ENCODE measurements at places on chromosomes 5 and 9. TPM values are rescaled to one million over a fixed set of nuclear protein-coding genes. Genes with fewer than 3 reads are reported as not detected.

Gene COL5A1
- 18.5 TPM for total RNA-seq

Gene CTSV
- 107 TPM for total RNA-seq

Gene ABLIM3
- 5.6 TPM for total RNA-seq

Gene ITGA2
- total RNA-seq, result 1.0 TPM

Gene HMCN2
- total RNA-seq, result 10.2 TPM

Gene SPATA31C1
- 13.5 TPM for total RNA-seq

Gene SLC25A48
- 0.71 TPM for total RNA-seq

Gene GDA
- 1.7 TPM for total RNA-seq

Gene PANK3
- 44.9 TPM for total RNA-seq

Gene SUSD3
- total RNA-seq, result 537 TPM

Gene CNTLN
- total RNA-seq, result 19.9 TPM

Gene PHF19
- 41.7 TPM for total RNA-seq

Gene PDZD2
- total RNA-seq, result 89.1 TPM

Gene CD180
- total RNA-seq, result 0.37 TPM

Gene PCDHGA5
- 9.4 TPM for total RNA-seq

Gene HSD17B4
- total RNA-seq, result 66.1 TPM

Gene HAVCR2
- total RNA-seq, result 3.2 TPM

Gene PJA2
- 105 TPM for total RNA-seq

Gene SPATA6L
- total RNA-seq, result 27.5 TPM

Gene MAP1B
- total RNA-seq, result 584 TPM

Gene STOM
- 53.6 TPM for total RNA-seq

Gene SMIM33
- not detected for total RNA-seq

Gene IL11RA
- total RNA-seq, result 58.0 TPM

Gene FCN2
- total RNA-seq, result 0.43 TPM

Gene RGS7BP
- 3.1 TPM for total RNA-seq

Gene THBS4
- 14.1 TPM for total RNA-seq

Gene SCGB3A2
- total RNA-seq, result not detected

Gene HAVCR1
- 1.7 TPM for total RNA-seq

Gene FBLL1
- 11.5 TPM for total RNA-seq

Gene PCDHGA10
- 11.3 TPM for total RNA-seq

Gene CENPK
- total RNA-seq, result 45.9 TPM

Gene CAPSL
- 4.5 TPM for total RNA-seq

Gene STC2
- 2.0 TPM for total RNA-seq

Gene SLC46A2
- total RNA-seq, result 1.4 TPM

Gene MEIKIN
- 27.0 TPM for total RNA-seq

Gene PPP1R26
- total RNA-seq, result 33.1 TPM

Gene SLC6A3
- 0.55 TPM for total RNA-seq

Gene ARL14EPL
- total RNA-seq, result not detected

Gene ARHGEF37
- total RNA-seq, result 17.8 TPM

Gene SPATA31E1
- total RNA-seq, result 4.6 TPM

Gene OCLN
- total RNA-seq, result 14.9 TPM

Gene SPATA24
- 94.6 TPM for total RNA-seq

Gene ZSWIM6
- total RNA-seq, result 16.5 TPM

Gene EPB41L4A
- 9.0 TPM for total RNA-seq

Gene FBXL7
- 15.2 TPM for total RNA-seq

Gene SNX24
- total RNA-seq, result 23.1 TPM

Gene ROR2
- total RNA-seq, result 16.5 TPM

Gene IL31RA
- total RNA-seq, result 3.1 TPM

Gene OR4F3
- 4.3 TPM for total RNA-seq

Gene SLC4A9
- 1.2 TPM for total RNA-seq

Gene C1QTNF2
- total RNA-seq, result 8.2 TPM

Gene CD74
- 137 TPM for total RNA-seq

Gene NUDT12
- total RNA-seq, result 13.5 TPM

Gene AK1
- 86.7 TPM for total RNA-seq

Gene PCA3
- total RNA-seq, result 0.37 TPM

Gene PCDHA2
- 1.3 TPM for total RNA-seq

Gene VPS13A
- total RNA-seq, result 71.4 TPM

Gene C9
- 0.74 TPM for total RNA-seq

Gene PLPPR1
- 1.2 TPM for total RNA-seq

Measured in testis (tissue), 5 donors.